NCI-H187 (cell line): ENCODE measurements at places on chromosomes 11 and 22.

DNA sequence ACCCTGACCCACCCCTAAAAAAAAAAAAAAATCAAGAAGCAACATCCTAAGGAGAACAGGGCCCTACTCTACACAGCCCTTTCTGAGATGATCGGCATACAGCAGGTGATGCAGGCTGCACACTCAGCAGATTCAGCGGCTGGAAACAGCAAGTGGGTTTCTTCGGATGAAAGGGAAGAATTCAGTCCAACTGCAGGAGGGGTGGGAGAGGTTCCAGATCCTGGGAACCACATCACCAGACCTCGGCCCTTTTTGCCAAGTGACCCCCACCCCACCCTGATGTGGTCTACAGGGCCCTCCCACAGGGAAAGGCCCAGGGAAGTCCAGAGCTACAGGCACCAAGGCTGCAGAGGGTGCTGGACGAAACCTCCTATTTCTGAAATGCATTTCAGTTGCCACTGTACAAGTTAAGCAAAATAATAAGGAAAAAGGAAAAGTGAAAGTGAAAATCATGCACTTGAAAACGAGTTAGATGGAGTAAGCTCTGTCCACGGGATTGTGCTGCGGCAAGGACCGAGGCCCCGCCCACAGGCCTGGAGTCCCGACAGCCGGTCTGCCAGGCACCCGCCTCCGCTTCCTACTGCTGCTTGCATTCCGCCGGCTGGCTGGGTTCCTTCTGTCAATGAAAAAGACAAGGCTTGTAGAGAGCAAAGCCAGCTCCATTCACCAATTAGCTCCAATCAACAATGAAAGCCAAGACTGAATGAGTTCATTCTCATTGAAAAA is 16.0 kb upstream of the PHLDA2 start:
- no peak for DNase-seq

DNA sequence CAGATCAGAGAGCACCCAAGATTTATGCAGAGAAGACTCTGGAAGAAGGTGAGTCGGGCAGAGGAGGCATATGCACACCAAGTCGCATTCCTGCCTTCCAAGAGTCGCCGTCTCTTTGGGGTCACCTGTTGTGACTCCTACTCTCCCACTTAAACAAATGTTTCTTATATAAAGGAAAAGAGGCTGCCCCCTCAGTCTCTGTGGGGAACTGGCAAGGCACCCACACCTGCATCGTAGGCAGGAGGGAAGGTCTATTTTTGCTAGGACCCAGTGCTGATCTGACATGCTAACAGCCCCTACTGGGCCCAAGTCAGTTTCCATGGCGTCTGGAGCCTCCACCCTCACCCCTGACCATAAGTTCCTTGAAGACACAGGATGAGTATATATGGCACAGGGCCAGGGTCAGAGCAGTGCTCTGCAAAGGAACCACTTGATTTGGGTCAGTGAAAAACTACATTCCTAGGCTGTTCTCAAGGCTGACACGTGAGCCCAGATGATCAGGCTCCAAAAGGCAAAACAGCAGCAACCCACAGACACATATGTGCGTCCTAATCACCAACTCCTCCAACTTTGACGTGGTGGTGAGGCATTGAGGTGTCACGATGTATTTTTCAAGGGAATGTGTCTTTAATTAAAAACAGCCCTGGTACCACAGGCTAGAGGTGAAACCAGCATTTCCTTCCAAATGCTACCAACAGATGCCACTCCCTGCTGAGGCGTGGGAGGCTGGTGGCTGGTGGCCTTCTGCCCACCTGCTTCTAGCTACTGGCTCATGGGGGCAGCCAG is 55.6 kb upstream of the CSNK2A3 start:
- no peak for DNase-seq

DNA sequence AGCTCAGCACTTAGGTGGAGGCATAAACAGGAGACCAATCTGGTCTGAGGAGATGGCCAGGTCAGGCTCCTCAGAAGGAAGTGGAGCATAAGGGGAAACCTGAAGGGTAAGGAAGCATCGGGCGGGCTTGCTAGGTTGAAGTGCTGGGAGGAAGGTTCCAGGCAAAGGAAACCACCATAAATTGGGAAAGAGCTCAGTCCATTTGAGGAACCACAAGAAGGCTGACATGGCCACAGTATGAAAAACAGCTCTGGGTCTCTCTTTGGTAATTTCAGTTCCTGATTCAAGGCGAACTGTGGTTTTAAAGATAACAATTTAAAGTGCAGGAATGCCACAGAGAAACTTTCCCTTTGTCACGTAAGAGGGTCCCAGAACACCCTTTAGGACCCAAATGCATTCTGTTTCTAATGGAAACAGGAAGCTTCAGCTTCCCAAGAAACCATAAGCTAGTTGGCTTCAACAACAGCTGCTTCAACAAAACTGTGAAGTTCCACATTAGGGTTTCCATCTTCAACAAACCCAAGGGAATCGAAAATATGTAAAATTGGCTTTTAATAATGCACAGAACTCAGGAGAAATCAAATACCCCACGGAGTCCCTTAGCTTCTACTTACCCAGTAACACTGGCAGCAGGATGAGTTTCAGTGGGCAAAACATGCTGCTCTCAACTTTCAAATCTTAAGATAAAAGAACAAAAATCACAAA is 10.4 kb downstream of the JAML start:
- no peak for DNase-seq

- no peak for DNase-seq
Observed at GRCh38 chr11:9057888-9058287, 33.5 kb downstream of the SCUBE2 start.

GRCh38 chr11:69221086-69221485 is 65.4 kb downstream of the SMIM38 start:
- DNase-seq: no peak

DNA sequence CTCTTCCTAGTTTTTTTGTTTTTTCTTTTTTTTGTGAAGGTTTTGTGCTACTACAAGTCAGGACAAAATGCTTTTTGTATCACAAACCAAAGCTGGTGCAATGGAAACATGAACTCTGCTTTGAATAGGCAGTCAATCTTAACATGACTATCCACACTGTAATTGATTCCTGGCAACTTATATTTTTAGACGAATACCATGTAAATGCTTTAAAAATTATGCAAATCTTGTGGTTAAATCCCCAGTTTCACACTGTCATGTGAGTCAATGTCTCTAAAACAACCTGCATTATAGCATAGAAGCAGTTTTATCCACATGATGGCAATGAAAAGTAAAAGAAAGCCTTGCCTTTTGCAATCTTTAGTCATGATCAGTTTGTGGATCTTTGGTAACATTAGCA is 8.9 kb downstream of the TRPC6 start:
- DNase-seq: no peak

DNA sequence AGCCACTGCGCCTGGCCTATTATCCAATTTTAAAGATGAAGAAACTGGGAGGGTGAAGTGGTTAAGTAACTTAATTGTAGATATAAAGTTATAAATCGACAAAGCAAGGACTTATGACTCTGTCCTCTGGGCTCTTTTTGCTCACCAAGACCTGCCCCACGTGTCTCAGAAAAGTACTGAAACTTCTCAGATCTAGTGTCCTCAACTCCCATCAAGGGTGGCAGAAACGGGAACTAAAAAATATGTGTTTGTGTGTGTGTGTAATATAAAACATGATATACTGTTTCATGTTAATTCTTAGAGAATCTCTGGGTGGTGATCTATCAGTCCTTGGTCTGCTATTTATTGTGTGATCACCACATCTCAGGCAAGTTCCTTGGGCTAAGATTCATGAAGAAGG is 104.9 kb downstream of the GAB2 start:
- no peak for DNase-seq

- DNase-seq: no peak
Observed at GRCh38 chr11:7642747-7643146, 30.6 kb downstream of the CYB5R2 start.

DNA sequence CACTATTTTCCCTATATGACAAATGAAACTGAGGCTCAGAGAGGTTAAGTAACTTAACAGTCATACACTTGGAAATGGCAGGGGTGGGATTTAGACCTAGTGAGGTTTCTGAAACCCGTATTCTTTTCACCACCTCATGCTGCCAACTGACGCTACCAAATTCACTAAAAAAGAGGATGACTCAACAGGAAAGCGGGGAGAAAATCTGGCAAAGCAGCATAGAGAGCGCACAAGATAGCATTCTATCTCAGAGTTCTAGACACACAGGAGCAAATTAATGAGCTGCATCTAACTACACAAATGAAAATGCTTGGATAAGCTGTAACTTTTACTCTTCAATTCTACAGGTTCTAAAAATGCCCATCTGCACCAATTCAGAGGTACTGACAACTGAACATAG is 136.4 kb downstream of the RBFOX2 start:
- DNase-seq: no peak

DNA sequence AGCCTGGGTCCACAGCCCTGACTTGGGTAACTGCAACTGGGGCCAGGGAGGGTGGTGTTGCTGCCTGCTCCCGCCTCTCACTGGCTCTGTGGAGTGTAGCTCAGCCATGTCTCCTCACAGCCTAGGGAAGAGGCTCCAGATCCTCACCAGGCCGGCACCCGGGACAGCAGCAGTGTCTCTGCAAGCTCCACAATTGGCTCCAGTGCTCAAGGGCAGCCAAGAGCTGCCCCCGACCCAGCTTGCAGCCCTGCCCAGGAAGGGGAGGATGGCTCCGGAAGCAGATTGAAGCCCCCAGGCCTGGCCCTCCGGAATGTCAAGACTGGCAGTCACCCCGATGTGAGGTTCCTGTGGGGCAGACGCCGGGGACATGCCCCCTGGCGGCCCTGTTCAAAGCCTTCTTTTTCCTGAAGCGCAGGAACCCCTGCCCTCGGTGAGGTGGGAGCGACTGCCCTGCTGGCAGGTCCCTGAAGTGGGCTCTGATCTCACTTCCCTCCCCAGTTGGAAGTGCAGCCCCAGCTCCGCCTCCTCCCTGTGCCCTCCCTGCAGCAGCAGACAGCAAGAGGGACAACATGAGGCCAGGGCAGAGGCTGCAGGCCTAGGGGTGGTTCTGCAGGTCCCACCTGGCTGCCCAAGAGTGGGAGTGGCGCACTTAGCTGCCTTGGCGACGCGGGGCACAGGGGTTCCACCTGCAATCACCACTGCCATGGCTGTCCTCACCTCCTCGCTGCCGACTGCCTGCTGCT is 816.2 kb upstream of the LUZP2 start:
- no peak for DNase-seq

GRCh38 chr11:42802201-42802899 is 509.4 kb upstream of the API5 start:
- DNase-seq: no peak
